Germinal center (tissue), 1 donor: ENCODE measurements at places on chromosomes 5 and 9.

DNA sequence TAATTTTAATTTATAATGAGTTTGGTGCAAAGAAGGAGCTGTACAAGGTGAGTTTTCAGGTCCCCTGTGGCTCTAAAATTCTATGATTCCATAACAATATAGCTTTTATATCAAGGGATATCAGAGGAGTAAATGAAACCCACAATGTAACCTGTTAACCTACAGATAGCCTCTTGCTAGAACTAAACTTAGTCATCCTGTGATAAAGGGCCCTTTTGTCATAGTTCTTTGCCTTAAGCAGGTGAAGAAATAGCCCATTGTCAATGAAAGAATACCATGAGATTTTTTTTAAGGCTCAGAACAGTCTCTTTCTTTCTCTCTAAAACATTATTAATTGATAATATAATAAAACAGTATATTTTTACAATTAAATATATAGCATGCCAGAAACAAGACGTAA, 127.8 kb downstream of the NFIB start:
- DNase-seq: no peak

GRCh38 chr9:20658677-20659473, 25.2 kb upstream of the FOCAD start:
- no peak for DNase-seq

DNA sequence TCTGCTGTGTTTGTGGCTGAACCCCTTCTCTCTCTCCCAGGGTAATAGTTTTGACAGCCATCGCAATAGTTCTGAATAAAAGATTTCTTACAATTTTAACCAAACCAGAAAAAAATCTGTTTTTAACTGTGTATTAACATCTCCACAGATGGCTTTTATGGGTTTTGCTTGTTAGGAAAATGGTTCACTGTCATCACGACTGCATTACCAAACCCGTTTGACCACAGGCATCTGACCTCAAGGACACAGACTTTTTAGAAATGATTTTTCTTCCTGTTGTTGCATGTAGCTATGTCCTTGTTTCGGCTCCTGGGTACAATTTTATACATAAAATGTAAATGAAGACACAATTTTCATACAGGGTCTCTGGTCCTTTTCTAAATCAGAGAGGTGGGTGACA, 316.1 kb downstream of the IRX1 start:
- DNase-seq: no peak

- DNase-seq: no peak
Measured at GRCh38 chr5:23007236-23007635, 154.1 kb upstream of the CDH12 start.

GRCh38 chr9:31588006-31588405, 796.4 kb upstream of the ACO1 start:
- DNase-seq: no peak

DNA sequence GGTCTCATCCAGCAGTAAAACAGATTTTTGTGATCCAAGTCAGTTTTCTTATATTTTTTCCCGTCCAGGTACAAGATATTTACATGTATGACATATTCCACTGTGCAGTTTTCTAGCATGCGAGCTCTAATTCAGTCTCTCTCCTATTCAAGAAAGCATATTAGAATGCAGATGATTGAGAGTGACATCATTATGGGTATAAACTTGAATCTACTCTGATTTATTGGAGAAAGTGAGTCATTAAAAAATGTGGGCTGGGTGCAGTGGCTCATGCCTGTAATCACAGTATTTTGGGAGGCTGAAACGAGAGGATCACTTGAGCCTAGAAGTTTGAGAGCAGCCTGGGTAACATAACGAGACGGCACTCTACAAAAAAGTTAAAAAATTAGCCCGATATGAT, 6.2 kb downstream of the FER start:
- no peak for DNase-seq

- no peak for DNase-seq
Measured at GRCh38 chr5:119063579-119064379, 7.1 kb upstream of the DMXL1 start.

GRCh38 chr5:148491015-148491792, 107.4 kb downstream of the FBXO38 start:
- no peak for DNase-seq

- no peak for DNase-seq
Measured at GRCh38 chr5:162128117-162128516, 60.5 kb downstream of the GABRG2 start.

GRCh38 chr9:82108941-82109340, 120.4 kb downstream of the SPATA31D1 start:
- no peak for DNase-seq

DNA sequence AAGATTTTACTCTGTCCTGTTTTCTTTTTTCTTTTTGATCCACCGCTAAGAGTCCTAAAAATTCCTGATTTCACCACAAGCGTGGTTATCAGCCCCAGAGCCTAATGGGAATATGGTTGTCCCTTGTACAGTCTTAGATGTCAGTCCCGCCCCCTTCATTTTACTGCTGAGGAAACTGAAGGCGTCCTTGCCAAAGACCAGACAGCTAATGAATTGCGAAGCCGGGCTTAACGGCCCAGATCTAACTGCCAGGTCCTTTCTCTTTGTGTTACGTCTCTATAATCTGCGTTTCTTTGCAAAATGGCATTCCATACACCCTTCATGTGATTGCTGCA, 497 bp downstream of the NSA2 start:
- DNase-seq: peak; percentile 29

GRCh38 chr5:142091012-142091411, 17.6 kb upstream of the NDFIP1 start:
- no peak for DNase-seq

DNA sequence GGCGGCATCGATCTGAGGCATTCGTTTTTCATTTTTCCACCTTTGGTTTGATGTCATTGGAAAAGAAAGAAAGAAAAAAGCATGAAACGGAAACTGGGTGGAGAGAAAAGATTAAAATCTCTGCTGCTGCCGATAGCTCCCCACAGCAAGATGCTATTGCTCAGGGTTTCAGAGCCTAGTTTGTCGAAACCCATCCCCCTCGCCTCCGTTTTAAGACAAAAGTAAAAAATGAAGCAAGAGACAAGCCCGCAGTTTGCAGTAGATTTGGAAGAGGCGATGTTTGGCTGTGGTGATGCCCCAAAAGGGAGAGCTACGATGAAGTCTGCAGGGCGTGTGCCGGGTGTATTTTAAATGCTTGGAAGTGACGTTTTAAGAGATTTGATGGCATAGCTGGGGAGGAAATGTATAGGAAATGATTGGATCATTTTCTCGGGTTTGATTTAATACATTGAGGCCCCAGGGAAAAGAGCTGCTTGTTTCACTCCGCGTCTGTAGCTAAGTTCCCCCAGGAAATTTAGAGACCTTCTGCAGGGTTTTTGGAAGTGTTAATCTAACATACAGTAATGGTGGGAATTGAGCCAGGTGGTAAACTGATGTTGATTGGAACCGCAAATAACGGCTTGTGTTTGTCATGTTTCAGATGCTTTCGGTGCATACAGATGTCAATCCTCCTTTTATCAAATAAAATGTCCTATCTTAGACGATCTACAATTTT, 909 bp downstream of the NDFIP1 start:
- DNase-seq: peak; percentile 10

- DNase-seq: no peak
Measured at GRCh38 chr5:95262933-95263660, 21.8 kb downstream of the MCTP1 start.

GRCh38 chr5:174737330-174737729, 12.9 kb downstream of the MSX2 start:
- no peak for DNase-seq

DNA sequence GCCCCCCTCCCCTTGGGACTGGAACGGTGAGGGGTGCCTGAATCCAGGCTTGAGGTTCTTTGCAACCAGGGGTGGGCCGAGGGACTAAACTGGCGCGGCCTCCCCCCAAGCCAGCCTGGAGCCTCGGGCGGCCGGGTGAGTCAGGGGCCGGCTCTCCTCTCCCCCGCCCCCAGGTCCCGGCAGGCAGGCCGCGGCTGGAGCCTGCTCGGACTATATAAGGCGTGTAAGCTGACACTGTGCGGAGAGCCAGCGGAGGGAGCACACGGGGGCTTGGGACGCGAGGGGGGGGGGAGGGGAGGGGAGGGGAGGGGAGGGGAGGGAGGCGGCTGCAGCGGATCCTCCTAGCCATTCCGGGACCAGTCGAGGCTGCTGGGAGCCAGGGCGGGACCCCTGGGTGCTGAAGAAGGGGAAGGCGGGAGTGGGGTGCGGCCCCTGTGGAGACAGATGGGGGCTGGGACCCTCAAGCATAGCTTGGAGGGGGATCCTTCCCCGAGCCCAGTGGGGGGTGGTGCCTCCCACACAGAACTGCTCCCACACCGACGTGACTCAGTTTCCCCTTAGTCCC, 595 bp downstream of the PDLIM7 start:
- DNase-seq: no peak

- no peak for DNase-seq
Measured at GRCh38 chr5:128100860-128101557, 17.4 kb downstream of the SLC12A2 start.

- DNase-seq: peak; percentile 68
Measured at GRCh38 chr5:134550271-134551214, 25.1 kb downstream of the JADE2 start.

DNA sequence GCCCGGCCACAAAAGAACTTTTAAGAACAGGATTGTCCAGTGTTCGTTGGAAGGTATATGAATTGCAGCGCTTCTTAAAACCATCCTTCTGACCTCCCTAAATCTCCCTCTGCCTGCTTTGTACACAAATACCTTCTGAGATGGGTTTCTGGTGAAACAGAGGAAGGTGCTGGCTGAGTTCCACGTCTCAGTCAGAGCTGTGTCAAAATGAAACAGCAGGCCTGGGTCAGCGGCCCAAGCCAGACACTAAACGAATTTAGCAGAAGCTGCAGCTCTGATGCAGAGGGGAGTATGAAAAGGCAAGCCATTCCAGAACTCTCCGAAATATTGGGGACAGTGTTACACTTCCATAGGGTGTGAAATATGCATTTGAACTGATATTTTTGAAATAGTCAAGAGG, 37.8 kb upstream of the CRB2 start:
- no peak for DNase-seq

GRCh38 chr5:53996008-53996407, 314.4 kb downstream of the ARL15 start:
- DNase-seq: no peak

- no peak for DNase-seq
Measured at GRCh38 chr9:79762070-79762469, 190.3 kb downstream of the TLE4 start.

DNA sequence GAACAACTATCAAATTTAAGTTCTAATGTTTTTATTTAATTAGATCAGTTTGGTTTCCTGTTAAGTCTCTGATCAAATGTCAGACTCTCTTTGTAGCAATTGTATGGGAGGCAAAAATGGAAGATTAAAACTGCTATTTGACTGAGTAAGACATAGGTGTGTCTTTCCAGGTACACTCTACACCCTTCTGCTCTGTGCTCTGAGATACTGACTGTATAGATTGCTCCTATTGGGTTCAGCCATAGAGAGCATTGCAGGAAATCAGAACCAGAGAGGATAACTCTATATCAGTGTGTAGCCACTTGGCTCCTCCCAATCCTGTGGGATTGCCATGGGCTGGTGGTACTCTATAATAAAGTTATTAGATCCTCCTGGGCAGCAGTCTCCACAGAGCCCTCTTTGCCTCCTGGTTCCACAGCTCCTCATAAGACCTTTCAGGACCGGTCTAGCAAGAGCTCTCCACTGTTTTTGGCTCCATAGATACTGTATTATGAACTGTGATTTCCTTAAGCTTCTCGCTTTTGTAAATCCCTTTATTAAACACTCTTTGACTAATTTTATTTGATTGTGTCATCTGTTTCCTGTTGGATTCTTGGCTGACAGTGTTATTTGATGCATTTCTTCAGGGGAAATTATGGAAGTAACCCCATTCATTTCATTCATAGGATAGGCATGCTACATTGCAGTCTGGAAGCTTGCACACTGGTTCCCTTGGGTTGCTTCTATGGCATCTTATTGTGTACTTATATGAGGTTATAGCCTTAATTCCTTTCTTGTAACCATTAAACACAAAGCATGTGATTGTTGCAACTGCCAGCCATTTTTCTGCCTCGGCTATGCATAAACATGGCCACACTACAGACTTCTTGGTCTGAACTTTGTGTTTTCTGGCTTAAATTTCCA, 115.6 kb downstream of the VCAN start:
- no peak for DNase-seq

DNA sequence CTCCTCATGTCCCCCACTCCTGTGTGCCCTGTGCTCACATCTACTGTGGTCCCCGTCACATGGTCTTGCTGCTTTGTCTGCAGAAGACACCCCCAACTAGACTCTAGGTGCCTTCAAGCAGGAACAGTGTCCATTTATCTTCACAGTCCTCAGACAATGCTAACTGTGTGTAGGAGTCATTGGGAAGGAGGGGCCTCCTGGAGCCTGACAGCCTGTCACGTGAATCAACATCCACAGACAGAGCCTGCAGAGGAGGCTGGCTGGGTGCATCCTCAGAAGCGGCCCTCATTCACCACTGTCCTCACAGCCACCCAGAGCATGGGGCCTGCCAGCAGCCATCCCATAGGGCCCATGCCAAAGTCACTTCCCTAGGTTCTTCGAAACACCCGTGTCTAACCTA, 98.7 kb downstream of the MED10 start:
- DNase-seq: no peak

DNA sequence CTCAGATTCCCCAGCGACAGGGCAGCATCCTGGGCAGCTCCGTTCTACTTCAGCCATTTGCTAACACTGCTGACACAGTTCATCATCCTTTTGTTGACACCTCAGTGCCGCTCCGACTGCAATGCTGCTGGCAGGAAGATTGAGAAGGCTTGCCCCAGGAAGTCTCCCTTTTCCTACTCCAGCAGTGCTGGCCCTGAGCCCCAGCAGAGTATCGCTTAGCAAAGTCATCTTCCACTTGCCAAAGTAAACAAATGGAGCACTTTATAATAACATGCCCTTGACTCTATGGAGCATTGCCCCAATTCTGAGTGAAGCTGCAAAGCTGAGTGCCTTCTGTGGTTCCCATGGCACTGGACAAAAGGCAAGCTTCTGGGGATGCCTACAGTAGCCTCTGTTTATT, 32.2 kb downstream of the PRLR start:
- DNase-seq: no peak

- no peak for DNase-seq
Measured at GRCh38 chr9:128054087-128054486, 13.0 kb downstream of the NAIF1 start.

GRCh38 chr5:134511796-134512660, 13.4 kb upstream of the JADE2 start:
- DNase-seq: no peak

GRCh38 chr5:83077662-83078261, 415 bp downstream of the XRCC4 start:
- no peak for DNase-seq

DNA sequence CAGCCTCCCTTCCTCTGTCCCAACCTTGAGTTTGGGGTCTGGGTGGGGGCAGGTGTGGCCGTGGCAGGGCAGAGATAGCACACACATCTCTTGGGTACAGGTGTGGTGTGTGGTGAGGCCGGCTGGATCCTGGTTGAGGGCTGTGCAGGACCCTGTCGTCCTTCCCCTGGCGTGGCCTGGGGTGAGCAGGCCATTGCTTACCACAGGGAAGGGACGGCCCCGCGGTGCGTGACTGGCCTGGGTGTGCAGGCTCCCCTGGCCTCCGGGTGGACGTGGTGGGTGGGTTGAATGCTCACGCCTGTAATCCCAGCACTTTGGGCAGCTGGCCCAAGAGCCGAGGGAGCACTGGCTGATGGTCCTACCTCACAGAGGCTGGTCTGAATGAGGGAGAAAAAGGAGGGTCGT, 1.2 kb downstream of the ARRDC1 start:
- DNase-seq: no peak
